ENCODE measurements at places on chromosomes 7 and 10. TPM values are rescaled to one million over a fixed set of nuclear protein-coding genes. Genes with fewer than 3 reads are reported as not detected.

CCM2 gene
- 28.7 TPM for total RNA-seq

EIF5AL1 gene
- under 0.01 TPM for total RNA-seq

MCU gene
- total RNA-seq: 95.0 TPM

NKX2-3 gene
- total RNA-seq: 1.0 TPM

SPAM1 gene
- total RNA-seq: not detected

DDIT4 gene
- total RNA-seq: 87.2 TPM

HOXA2 gene
- total RNA-seq: under 0.01 TPM

MRPL32 gene
- 41.2 TPM for total RNA-seq

CALML3 gene
- not detected for total RNA-seq

KNDC1 gene
- 0.52 TPM for total RNA-seq

TMEM229A gene
- total RNA-seq: not detected

INHBA gene
- total RNA-seq: 4.7 TPM

LIPF gene
- total RNA-seq: not detected

PKD2L1 gene
- not detected for total RNA-seq

TMEM106B gene
- total RNA-seq: 13.6 TPM

AKR1C4 gene
- not detected for total RNA-seq

CRYGN gene
- not detected for total RNA-seq

GPR15LG gene
- not detected for total RNA-seq

LIPN gene
- total RNA-seq: not detected

DOCK1 gene
- 52.7 TPM for total RNA-seq

EVX1 gene
- not detected for total RNA-seq

KAZALD1 gene
- total RNA-seq: 23.5 TPM

CALCR gene
- total RNA-seq: 5.2 TPM

EBLN1 gene
- under 0.01 TPM for total RNA-seq

PARP12 gene
- total RNA-seq: 14.1 TPM

PDK4 gene
- total RNA-seq: 13.0 TPM

ENKUR gene
- 0.52 TPM for total RNA-seq

LIPM gene
- total RNA-seq: under 0.01 TPM

OLAH gene
- 1.0 TPM for total RNA-seq

FAM25G gene
- total RNA-seq: not detected

P4HA1 gene
- 53.8 TPM for total RNA-seq

UBE3C gene
- total RNA-seq: 78.8 TPM

LIPK gene
- not detected for total RNA-seq

TWIST1 gene
- 12.0 TPM for total RNA-seq

TMEM270 gene
- not detected for total RNA-seq

PDE6C gene
- not detected for total RNA-seq

HTR5A gene
- not detected for total RNA-seq
